GM18507 (cell line): ENCODE measurements at places on chromosomes 12 and 14.
A peak's percentile ranks its signal among the peaks of the same experiment; 100 is the strongest.

DNA sequence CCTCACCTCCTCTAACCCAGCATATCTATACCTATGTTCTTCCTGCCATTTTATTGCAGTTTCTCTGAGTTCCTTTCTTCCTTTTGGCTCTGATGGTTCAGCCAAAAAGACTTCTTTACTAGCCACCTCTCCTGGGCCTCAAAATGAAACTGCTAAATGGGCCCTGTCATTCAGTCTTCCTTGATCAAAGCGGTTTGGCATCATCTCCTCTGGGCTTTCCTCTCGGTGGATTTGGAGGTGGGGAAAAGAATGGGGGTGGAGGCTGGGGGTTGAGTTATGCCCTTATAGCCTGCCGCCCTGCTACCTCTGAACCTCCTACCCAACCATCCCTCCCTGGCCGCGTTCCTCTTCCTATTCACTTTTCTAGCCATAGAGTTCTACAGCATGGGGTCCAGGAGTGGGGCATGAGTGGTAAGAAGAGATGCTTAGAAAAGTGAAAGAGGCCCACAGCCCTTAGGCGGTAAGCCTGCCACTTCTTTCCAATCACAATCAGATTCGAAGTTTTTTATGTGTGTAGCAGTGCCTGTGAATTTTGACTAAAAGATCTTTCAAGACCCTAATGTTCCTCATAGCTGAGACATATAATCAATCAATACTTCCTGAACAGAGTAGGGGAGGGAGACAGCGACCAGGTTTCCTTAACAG, 2.5 kb downstream of the AJUBA start:
- DNase-seq = no peak

DNA sequence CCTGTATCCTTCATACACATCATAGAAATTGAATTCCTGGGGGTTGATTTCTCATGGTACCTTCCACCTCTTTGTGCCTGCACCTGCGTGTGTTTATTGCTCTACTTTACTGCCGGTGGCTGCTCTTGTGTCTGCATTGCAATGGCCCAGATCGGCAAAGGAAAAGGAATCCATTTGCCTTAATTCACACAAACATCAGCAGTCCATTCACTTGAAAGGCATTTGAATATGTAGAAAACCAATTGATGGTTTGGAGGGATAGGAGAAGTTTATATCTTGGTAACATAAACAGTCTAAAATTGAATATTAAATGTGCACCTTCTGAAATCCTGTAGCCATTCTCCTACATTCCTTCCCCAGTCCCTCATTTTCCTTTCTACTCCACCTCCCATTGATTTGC, 74.0 kb downstream of the SNAPC1 start:
- DNase-seq = no peak

DNA sequence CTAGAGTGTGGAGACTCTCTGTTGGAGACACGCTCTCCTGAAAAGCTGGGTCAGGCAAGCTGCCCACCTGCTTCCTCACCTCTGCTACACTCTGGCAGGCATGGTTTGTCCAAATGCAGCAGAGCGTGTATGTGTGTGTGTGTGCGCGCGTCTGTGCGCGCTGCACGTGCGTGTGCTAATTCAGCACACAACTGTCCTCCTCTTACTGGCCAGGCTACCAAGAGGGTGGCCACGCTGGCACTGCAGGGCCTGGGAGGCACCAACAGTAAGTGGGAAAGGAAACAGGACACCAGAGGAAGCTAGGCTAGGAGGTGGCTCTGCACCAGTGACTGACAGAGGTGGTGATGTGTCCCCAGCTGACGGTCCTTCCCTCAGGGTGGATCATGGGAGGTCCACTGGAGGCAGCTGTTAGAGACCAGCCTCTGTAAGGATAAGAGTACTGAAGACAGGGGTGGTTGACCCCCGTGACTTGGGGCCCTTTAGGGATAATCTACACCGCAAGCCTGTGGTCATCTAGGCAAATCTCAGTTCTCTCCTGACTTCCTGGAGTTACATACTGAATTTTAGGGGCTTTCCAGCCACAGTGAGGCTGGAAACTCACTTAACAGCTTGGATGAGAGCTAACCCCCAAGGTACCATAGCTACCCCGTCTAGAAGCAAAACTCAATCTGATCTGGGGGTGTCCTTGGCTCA, 15.6 kb upstream of the TFCP2 start:
- peak; percentile 45 for DNase-seq

DNA sequence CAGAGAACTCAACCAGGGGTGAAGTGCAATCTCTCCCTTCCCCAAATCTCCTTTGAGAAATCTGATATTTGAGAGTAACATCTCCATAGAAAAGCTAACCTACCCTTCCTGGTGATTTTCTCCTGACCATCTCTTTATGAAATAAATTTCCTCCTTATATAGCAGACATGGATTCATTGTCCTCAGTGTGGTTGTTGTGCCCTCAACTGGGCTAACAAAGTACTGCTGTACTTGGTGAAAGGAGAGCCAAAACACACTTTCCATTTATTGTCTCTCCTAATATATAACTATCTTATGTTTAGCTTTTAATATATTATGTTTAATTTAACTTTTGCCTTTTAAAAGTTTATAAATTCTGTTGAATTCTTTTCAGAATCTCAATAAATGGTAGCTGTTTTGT, 65.1 kb upstream of the SLCO1B1 start:
- no peak for DNase-seq

GRCh38 chr12:44532940-44533339, 343.2 kb downstream of the NELL2 start:
- no peak for DNase-seq
